ENCODE measurements at places on chromosomes 4 and X.

DNA sequence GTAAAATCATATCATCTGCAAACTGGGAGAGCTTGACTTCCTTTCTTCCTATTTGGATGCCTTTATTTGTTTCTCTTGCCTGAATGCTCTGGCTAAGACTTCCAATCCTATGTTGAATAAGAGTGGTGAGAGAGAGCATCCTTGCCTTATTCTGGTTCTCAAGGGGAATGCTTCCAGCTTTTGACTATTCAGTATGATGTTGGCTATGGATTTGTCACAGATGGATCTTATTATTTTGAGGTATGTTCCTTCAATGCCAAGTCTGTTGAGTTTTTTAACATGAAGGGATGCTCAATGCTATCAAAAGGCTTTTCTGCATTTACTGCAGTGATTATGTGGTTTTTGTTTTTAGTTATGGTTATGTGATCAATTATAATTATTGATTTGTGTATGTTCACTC lies 2144.6 kb upstream of the TENM3 start:
- DNase-seq = no peak

DNA sequence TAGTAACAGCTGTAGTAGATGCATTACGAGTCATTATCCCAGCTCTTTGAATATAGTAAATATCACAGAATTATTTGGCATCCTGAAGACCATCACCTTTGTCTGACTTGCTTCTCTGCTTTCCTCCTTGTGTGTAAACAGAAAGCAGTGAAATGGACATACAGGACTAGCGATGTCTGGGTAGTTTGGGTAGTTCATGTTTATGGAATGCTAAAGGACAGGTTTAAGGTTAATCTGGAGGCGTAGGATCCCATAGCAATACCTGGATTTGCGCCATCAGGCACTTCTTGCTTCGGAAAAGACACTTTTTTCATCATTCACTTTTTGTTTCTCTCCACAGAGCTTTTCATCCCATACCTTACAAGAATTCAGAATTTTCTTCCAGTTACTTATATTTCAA lies 232.2 kb downstream of the GPAT3 start:
- DNase-seq = no peak

DNA sequence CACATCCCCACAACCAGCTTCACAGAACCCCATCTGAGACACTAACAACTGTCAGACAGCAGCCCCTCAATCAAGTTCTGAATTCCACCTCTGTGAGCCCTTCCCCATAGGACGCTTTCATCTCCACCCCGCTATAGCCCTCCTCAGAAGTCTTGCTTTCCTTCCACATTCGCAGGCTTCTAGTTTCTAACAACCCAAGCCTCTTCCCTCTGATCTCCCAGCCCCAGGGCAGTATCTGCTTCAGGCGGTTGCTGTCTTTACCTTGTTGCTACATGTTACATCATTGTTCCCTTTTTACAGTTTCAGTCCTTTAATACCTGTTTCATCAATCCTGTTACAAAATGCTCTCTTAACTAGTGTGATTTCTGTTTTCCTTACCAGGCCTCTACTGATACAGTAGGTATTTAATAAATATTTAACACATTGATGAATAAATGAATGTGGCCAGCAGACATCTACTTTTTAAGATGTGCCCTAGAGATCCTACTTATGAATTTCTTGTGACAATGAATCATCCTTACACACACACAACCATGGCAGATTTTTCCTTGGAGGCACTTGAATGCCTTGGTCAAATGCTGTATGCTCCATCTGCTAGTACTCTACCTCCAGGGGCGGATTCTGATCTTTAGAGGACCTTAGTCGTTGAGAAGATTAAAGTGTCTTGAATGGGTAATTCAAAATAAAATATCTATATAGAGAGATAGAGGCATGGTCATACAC lies 164.7 kb upstream of the SLIT2 start:
- DNase-seq = no peak

GRCh38 chr4:22670956-22671355 lies 21.8 kb upstream of the GBA3 start:
- DNase-seq = no peak

DNA sequence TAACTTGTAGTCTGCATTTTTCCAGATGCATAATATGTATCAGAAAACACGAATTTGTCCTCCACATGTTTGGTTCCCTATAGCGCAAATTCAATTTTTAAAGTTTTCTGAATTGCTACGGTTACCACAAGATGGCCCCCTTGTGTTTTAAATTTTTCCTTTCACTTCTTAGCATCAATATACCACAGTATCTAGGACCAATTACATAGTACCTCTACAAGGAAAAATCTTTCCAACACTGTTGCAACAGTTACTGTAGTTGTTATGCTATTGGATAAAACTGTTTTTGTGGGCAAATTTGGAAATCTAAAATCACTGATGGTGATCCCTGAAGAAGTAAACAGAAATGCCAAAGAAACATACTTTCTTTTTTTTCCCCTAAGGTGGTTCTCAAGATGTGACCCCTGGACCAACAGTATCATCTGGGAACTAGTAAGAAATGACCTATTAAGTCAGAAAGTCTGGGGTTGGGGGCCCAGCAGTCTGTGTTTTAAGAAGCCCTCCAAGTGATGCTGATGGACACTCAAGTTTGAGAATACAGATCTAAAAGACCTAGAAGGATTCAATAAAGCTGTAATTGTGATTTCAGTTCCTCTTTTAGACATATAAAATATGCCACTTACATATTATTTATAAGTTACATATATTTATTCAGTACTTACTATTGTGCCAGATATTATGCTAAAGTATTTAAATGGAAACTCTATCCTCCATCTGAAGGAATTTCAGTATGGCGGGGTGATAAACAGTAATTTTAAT lies 3.1 kb downstream of the ZGRF1 start:
- peak; percentile 13 for DNase-seq

GRCh38 chr4:122309988-122310626 lies 68.7 kb upstream of the ADAD1 start:
- no peak for DNase-seq

DNA sequence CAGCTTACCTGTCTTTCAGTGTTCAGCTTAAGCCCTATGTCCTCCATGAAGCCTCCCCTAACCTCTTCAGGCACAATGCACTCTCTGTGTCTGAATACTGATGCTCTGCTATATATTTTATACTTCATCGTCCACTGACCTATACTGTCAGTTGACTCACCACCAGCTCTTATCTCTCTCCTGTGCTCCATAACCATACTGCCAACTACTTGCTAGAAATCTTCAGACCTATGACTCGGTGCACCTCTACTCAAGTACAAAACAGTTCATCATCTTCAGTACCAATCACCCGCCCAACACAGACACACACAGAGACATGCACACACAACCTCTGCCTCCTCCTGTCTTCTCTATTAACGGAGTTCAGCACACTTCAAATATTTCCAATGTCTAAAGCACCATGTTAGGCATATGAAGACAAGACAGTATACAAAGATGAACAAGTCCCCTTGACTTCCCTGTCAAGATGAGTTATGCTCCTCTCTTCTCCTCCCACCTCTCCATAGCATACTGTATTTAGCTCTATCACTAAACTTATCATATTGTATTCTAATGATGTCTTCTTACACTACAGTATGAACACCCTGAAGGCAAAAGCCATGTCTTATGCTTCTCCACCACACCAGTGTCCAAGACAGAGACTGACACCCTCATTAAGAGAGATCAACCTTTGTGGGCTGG lies 42.5 kb downstream of the ARHGEF6 start:
- DNase-seq = no peak

GRCh38 chr4:147122685-147123084 lies 177.0 kb upstream of the TTC29 start:
- no peak for DNase-seq

DNA sequence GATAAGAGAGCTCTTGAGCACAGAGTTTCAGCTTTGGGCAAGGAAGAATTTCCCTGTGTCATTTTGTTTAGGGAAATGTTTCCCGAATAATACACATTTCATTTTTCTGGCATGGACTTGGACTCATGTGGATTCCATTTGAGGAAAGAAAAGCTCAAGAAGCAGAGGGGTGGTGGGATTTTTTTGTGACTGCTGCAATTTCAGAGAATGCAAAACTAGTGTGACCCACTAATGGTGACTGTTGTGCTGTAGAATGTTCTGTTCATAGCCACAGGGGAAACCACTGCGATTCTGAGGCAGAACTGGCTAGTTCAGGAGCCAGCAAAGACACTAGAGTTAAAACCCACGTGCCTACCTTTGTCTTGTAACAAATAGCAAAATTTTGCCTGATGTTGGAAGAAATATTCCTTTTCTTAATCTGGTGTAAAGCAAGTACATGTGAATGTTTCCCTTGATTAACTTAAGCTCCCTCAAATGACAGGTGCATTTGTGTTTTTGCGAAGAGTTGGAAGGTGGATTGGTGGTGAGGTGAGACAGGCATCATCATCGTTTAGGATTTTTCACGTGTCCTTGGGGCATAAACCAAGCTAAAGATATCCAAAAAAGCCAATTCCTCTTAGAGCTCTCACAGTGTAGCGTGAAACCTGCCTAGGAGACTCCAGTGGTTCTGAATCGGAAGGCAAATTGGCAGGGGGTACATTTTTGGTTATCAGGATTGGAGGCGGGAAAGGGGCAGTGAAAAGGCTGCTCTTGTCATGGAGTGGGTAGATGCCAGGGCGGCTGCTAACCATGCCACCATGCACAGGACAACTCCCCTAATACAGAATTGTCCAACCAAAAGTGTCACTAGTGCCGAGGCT lies 38.0 kb upstream of the FAM9C start:
- DNase-seq = no peak

GRCh38 chr4:143017210-143017609 lies 167.5 kb upstream of the USP38 start:
- DNase-seq = no peak

DNA sequence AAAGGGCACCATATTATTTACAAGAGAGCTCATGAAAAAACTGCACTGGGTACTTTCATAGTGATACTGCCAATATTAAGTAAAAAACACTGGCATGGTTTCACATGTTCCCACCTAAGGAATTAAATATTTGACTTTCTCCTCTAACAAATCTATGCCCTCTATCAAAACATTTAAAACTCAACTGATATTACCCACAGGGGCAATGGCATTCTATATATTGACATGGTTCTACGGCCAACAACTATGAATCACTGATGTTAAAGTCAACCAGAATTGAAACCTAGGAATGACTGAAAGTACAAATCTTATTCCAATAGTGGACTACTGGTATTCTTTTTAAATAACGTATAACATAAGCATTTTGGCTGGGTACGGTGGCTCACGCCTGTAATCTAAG lies 28.2 kb downstream of the PHKA2 start:
- no peak for DNase-seq

DNA sequence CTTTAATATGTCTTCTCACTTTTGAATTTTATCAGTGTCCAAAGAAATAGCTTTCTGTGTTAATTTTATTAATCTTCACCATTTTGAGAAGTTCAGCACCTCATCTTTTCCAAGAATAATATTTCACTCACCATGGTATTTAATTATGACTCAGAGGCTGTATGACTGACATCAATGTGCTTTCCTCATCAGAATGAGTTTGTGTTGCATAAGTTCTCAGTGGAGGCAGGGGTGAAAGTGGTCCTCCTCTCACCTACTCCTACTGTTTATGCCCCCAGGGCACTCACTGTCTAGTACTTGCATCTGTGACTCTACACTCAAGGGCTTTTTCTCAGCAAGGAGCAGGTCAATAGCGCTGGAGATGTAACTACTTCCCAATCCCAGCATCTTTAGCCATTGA lies 905.3 kb upstream of the INTU start:
- DNase-seq = no peak

- no peak for DNase-seq
Measured at GRCh38 chr4:42302348-42302747, 94.9 kb upstream of the SHISA3 start.

- DNase-seq = no peak
Measured at GRCh38 chr4:141703497-141703896, 67.1 kb downstream of the IL15 start.

GRCh38 chrX:130834149-130834548 lies 68.9 kb downstream of the ENOX2 start:
- DNase-seq = peak; percentile 36

DNA sequence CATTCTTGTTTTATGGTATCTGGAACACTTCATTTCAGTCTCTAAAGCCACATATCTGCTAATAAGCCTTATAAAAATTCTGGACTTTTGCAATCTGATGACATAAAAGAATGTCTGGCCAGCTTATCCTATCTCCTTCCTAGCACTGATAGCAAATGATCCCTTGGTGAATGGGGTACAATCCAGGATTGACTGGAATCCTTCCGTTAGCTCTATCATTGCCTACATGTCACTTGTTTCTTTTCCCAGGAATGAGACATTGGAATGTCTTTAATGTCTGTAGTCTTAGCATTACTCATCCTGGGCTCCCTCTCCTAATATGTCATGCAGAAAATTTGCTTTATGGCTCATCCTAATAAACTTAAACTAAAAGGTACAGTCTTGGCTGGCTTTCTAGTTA lies 14.8 kb upstream of the PABPC4L start:
- no peak for DNase-seq

DNA sequence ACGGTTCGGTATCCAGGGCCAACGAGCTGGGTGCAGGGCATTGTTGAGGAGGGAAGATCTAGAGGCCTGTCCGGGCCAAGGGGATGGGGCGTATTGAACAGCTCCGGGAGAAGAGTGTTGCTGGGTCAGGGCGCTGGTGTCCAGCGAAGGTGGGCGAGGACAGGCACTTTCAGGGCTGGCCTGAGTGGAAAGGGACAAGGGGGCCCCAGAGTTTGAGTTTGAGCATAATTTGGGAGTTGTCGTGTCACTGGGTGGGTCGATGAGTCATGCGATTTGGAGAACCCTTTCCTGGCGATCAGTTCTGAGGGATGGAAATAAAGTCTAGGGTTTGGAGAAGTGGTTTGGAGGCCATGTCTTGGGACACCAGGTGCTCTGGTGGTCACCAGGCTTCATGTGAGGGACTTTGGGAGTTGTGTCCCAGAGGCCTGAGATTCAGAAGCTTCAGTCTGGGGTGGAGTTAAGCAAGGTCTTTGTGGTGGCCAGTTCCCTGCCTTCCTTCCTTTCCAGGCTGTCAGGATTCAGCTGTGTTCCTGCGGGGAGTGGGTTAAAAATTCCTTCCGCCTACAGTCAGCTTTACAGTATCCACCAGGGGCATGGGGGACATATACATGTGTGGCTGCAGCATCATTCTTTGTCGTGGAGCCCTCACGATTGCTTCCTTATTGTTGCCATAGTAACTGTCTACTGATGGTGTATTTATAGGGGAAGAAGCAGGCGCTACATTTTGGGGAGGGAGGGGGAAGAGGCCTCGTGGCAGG lies 504 bp downstream of the PRRG3 start:
- DNase-seq = no peak

GRCh38 chr4:173509036-173510001 lies 20.7 kb downstream of the HAND2 start:
- no peak for DNase-seq

- DNase-seq = no peak
Measured at GRCh38 chr4:120919358-120919757, 3.2 kb downstream of the PRDM5 start.

DNA sequence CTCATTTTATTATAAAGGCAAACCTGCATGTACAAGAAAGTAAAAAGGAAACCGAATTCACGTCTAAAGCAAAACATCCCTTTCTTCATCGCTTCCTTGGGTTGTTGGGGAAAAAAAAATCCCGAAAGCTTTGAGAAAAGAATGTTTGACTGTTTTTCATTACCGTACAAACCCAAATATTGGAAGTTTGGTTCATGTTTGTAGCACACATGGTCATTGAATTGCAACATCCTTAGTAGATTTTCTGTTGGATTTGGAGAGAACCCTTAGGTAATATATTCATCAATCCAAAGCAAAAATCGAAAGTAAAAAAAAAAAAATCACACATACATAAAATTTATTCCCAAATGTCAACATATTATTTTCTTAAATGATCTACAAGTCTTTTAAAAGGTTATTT lies 420.3 kb downstream of the MAPK10 start:
- no peak for DNase-seq
